Activated CD8-positive, alpha-beta memory T cell treated with anti-CD3 and anti-CD28 coated beads for 24 hours (primary cell): ENCODE measurements at places on chromosomes 5 and 9.
A peak's percentile ranks its signal among the peaks of the same experiment; 100 is the strongest.

GRCh38 chr5:145502906-145503305 is 332.2 kb downstream of the PRELID2 start:
- DNase-seq: no peak

DNA sequence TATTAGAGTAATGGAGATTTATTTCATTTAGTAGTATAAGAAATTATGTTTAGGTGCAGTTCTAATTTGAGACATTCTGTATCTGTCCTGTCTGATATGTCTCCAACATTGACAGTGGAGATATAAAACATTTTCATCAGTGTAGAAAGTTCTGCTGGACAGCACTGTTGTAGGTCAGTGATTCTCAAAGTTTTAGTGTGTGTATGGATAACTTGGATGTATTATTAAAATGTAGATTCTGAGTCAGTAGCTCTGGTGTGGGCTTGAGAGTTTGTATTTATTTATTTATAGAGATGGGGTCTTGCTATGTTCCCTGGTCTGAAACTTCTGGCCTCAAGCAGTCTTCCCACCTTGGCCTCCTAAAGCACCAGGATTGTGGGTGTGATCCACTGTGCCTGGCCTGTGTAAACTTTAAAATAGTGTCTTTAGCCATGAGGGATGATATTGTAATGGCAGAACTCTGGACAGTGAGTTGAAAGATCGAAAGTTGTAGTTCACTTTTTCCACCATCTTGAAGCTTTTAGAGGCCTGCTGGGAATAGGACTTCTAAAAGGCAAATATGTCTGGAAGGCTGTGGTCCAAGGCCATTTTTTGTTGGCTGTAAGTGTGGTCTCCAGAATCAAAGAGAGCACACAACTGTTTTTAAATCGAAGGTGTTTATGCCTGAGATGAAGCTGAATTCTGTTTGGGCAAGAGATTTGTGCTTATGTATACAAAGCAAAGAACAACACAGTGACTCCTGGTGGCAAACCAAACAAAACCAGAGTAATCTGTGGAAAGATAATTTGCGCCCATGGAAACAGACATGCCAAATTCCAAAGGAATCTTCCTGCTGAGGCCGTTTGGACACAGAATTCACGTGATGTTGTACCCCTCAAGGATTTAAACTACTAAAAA is 12.4 kb downstream of the UBAP1 start:
- no peak for DNase-seq

DNA sequence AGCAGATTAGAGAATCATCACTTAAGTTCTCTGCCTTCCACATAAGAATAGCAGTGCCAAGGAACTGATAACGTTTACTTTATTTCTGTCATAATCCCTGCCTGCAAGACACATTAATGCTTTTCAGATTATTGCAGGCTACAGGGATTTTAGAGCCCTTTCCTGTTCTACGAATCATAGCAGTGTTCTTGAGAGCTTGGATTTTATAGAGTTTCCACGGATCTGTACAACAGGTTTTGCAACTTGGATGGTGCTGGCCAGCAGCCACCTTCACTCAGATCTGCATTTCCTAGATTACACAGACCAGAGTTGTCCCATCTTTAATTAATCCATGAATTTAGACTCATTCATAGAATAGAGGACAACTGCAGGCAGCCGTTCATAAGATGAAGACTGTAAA is 38.1 kb downstream of the SLC12A2 start:
- no peak for DNase-seq

DNA sequence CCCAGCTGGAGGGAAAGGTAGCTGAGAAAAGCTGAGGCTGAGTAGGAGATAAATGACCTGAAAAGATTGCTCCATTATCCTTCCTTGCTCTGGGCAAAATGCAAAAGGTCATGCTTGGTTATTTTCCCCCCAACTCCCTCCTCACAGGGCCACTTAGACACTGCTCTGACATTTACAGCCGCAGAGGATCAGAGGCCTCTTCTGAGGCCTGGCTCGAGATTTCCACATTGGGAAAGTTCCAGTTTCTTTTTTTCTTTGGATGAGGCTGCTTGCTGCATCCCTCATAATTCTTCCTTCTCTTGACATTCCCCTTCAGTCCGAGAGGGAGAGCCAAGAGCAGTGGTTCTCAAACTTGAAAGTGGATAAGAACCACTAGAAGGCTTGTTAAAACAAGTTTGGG is 60.1 kb upstream of the HSPA9 start:
- DNase-seq: no peak

- peak; percentile 55 for DNase-seq
These were observed 1.8 kb downstream of the RNF130 start for GRCh38 chr5:180069589-180070247.

DNA sequence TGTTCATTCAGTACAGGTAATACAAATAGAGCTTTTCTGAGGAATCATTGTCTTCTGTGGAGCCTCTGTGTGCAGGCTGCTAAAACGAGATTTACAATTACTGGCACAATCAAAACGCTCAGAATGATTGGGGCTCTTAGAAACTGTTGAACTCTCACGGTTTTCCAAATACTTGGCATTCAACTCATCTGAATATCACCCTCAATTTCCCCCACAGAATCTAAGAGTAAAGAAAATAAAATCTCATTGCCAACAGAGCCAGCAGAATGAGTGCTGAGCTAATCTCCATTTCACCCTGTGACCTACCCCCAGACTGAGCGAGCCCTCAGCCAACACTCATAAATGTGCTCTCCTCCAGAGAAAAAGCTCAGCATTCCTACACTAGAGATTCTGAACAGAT is 35.3 kb upstream of the TMED7 start:
- DNase-seq: no peak

- DNase-seq: no peak
These were observed 86.9 kb downstream of the PTPN3 start for GRCh38 chr9:109411069-109411761.
